Brain microvascular endothelial cell (primary cell): ENCODE measurements at places on chromosomes 6 and 20.

GRCh38 chr20:2706688-2707352 is 14.2 kb downstream of the EBF4 start:
- DNase-seq = no peak

DNA sequence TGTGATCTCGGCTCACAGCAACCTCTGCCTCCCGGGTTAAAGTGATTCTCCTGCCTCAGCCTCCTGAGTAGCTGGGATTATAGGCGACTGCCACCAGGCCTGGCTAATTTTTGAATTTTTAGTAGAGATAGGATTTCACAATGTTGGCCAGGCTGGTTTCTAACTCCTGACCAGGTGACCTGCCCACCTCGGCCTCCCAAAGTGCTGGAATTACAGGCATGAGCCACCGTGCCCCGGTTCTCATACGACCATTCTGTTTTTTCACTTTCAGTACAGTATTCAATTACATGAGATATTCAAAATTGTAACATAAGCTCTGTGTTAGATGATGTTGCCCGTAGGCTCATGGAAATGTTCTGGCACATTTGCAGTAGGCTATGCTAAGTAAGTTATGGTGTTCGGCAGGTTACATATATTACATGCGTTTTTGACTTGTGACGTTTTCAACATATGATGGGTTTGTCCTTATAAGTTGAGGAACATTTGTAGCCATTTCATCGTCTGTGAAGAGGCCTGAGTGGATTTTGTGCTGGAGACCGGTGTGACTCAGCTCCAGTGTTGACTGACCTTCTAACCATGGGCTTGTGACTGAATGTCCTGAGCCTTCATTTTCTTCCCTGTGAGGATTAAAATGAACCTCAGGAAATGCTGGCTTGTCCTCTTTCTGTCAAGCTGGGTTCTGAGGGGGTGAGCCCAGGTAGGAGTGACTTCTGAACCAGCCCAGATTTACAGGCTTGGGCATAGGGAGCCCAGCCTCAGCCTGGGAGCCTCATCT is 12.2 kb downstream of the PPARD start:
- peak; percentile 40 for DNase-seq

DNA sequence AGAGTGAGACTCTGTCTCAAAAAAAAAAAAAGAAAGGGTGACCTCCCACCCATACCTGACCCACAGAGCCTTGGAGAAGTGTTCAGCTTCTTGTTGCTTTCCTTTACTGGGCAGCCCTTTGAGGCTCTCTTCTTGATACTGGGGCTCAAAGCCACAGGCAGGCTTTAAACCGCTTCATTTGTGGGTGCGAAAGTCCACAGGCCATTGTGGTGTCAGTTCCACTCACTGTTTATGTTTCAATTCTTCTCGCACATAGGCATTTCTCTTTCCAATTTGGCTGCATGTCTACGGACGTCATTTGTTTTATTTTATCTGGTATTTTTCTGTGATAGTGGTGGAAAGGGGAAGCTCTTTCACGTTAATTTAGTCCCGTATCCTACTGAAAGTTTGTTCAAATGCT is 34.6 kb downstream of the PPARD start:
- DNase-seq = peak; percentile 36

GRCh38 chr20:23652926-23653325 is 15.2 kb upstream of the CST3 start:
- no peak for DNase-seq

GRCh38 chr6:157715728-157716164 is 107.3 kb upstream of the SNX9 start:
- peak; percentile 68 for DNase-seq

- DNase-seq = no peak
Observed at GRCh38 chr20:5143851-5144250, 17.0 kb downstream of the CDS2 start.

- no peak for DNase-seq
Observed at GRCh38 chr6:37482606-37483251, 17.0 kb downstream of the CCDC167 start.

GRCh38 chr20:532530-532929 is 11.1 kb downstream of the CSNK2A1 start:
- no peak for DNase-seq

DNA sequence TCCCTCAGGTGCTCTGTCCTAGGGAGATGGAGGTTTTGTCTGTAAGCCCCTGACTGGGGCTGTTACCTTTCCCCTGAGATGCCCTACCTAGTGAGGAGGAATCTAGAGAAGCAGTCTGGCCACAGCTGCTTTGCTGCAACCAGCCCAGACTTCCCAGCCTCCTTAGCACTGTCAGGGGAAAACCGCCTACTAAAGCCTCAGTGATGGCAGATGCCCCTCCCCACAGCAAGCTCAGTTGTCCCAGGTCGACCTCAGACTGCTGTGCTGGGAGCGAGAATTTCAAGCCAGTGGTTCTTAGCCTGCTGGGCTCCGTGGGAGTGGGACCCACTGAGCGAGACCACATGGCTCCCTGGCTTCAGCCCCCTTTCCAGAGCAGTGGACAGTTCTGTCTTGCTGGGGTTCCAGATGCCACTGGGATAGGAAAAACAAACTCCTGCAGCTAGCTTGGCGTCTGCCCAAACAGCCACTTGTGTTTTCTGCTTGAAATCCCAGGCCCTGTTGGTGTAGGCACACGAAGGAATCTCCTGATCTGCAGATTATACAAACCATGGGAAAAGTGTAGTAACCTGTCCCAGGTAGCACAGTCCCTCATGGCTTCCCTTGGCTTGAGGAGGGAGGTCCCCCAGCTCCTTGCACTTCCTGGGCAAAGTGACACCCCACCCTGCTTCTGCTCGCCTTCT is 146.4 kb upstream of the PROKR2 start:
- DNase-seq = no peak

- peak; percentile 2 for DNase-seq
Observed at GRCh38 chr6:31158863-31159855, 770 bp downstream of the TCF19 start.

DNA sequence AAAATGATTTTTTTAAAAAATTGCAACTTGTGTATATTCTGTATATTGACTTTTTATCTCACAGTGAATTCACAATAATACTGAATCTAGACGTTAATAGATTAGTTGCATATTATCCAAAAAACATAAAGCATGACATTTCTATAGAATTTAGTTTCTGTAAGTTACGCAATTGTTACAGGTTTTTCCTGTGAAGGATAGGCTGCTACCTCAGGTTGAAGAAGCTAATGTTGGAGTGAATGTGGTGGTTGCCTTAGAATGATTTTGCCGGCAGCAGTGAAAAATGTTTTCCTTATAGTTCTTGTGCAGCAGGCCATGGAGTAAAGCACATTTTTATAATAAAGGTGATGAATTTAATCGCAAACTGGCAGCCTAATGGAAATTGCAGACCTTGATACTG is 20.5 kb downstream of the QKI start:
- DNase-seq = no peak

GRCh38 chr20:15297059-15297875 is 959.9 kb upstream of the FLRT3 start:
- DNase-seq = no peak

DNA sequence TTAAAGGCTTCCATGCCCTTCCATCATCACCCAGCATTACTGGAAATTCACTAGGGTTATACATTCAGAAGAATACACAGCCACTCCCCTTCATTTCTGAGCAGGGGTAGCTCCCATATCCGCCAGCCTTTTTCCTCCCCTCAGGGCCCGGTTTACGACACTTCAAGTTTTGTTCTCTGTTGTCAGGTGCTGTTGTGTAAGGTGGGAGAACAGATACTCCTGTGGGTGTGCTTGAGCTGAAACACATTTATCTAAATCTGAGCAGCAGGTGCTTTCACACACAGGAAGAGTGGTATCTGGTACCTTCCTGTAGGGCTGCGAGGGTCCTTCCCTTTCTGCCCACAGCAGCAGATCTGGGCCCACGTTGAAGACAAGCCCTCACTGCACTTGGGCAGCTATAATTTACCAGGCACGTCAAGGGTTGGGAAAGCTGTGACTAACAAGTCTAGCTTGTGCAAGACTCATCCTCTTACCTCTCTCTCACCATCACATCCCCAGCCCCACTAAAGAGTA is 215.8 kb upstream of the RREB1 start:
- no peak for DNase-seq

GRCh38 chr20:12014736-12015135 is 97.0 kb downstream of the BTBD3 start:
- no peak for DNase-seq

- no peak for DNase-seq
Observed at GRCh38 chr6:112307707-112308106, 39.4 kb upstream of the RFPL4B start.

DNA sequence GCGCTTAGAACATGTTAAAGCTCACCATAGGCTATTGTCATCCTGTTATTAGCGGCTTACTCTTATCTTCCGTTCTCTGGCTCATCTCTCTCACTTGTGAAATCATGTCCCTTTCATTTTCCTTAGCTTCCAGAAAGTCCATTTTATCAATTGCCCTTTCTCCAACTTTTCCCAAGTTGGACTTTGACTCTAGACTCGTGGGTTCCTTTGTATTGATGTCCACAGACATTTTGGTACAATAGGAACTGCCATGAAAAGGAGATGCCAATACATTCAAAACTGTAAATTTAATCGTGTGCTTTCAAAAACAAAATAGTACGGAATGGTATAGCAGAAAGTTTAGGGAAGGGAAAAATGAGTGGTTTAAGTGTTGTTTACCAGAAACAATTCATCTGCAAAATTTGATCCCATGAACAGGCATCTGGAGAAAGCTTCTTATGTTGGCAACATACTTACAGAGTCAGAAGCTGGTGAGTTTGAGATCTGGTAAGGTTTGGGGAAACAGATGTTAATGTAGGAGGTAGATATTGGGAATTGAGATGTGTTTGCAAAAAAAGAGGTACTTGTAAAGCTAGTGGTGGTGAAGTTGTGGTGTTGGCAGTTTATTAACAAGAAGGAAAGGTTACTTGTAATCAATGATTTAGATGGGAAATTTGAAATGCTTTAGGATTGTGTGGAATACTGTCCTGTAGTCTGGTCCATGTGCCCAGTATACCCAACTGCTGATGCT is 10.2 kb upstream of the HIVEP1 start:
- no peak for DNase-seq
